ENCODE measurements at places on chromosomes 2 and 18.

DNA sequence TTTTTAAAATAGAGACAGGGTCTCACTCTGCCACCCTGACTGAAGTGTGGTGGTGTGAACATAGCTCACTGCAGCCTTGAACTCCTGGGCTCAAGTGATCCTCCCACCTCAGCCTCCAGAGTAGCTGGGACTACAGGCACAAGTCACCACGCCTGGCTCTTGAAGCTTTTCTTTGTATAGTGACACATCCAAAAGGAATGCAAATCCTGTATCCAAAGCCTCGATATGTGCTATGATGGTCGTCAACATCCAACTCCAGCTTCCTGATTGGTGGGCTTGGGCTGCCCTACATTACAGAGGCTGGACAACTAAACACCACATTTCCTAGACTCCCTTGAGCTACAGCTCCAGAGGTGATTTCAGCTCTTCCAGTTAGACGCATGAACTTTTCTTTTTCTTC lies 101.7 kb upstream of the PGAP1 start:
- no peak for DNase-seq

DNA sequence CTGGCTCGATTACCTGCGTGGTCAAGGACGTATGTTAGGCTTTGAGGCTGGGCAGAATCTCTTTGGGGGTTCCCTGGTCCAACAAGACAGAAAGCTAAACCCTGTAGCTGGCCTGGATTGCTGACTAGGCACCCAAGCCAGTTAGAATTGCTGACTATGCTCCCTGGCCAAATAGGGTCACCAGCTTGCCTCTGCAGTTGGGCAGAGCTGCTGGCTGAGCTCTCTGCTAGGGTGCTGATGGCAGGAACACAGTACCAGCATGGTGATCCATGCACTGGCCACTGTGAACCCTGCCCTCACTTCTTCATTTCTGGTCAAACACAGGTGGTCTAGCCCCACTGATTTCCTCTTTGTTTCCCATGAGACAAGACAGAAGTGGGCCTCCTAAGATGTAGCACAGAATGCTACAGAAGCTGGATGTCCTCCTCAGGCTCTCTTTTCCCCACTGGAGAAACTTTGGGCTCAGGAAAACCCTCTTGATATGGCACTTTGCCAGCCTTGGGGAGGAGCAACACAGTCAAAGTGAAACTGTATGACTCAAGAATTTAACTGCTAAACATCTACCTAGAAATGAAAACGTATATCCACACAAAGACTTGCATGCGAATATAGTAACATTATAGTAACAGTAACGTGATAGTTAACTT lies 20.8 kb downstream of the SP140L start:
- no peak for DNase-seq

DNA sequence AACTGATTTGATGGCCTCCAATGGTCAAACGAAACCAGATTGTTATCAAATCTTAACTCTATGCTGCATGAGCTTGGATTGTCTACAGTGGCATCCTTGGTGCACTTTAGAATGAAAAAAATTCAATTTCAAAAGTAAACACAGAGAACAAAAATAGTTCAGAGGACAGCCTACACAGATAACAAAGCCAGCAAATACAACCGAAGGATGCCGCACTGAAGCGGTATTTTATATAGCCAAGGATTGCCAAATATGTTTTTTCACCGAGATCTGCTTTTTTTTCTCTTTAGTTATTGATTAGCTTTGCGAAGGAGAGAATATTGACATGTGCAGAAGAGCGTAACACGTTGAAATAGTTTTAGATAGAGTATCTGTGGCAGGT lies 72.0 kb downstream of the SLC4A3 start:
- DNase-seq: no peak

GRCh38 chr2:53104263-53104662 lies 663.3 kb upstream of the CHAC2 start:
- DNase-seq: no peak

GRCh38 chr2:173394091-173394974 lies 39.7 kb downstream of the CDCA7 start:
- DNase-seq: no peak

- no peak for DNase-seq
These were observed 85.3 kb downstream of the NUP35 start for GRCh38 chr2:183209395-183210028.

- no peak for DNase-seq
These were observed 73.0 kb upstream of the YWHAQ start for GRCh38 chr2:9703701-9704221.

GRCh38 chr2:8547284-8548064 lies 134.4 kb upstream of the ID2 start:
- DNase-seq: no peak

- no peak for DNase-seq
These were observed 12.8 kb downstream of the IL1R2 start for GRCh38 chr2:102004581-102004980.

DNA sequence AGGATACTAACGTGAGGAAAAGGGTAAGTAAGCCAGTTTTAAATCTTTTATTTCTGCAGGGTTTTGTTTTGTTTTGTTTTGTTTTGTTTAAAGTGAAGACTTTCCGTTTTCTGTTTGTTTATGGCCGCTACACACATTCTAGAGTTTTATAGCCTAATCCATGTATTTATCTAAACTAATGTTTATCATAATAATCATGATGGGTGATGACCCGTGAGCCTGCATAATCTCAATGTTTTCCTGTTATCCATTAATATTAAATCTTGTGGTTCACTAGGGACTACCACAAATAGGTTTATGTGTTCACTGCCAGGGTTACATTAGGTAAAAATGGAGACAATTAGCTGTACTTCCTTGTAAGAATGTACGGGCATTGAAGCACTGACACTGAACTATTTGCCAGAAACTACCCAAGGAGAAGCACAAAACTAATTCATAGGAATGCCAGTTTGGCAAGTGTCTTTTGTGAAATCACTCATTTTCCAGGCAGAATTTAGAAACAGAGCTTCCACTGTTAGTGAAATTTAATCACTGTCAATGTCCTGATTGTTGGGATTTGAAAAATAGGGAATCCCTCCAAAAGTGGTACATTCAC lies 574.8 kb downstream of the LRP1B start:
- no peak for DNase-seq

DNA sequence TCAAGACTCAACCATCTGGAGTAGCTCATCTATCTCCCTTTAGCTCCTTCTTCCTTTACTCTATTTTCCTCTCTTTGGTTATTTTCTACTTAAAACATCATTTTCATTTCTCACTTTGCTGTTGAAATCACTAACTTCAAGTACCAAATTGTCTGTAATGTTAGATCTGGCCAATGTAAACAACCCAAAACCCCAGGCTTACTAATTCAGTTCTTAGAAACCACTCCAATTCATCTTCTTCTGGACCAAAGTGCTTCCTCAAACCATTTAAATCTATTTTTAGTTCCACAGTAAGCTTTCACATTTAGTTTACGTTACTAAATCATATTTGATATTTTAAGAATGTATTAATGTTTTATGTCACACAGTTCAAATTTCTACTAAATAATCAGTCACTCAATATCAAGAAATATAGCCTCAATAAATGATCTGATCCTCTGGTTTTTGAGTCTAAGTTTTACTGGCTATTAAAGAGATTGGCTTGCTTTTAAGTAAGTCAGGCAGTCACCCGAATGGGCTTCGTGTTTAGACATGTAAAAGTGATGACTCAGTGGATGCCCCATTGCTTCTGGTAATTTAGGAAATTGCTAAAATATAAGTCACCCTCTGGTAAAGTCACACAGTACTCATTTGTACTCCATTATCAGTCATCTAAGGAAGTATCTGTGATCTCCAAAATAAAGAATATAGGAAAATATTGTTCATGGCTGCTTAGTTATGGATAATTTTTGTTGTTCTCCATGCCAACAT lies 527.2 kb upstream of the SOX11 start:
- no peak for DNase-seq

DNA sequence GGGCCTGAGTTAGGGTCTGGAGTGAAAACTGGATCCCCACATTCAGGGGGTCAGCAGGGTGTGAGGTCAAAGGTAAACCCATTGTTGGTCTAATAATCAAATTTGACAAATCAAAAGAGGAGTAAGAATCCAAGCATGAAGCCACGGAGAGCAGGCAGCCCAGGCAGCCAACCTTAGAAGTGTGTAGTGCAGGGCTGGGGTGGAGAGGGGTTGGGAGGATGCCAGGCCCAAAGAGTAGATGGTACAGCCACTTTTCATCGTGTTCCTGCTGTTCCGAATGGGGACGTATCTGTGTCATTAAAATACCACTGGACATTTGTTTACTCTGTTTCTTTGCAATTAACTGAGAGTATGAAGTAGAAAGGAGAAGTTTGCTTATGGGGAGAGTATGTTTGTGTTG lies 16.5 kb upstream of the SPTBN1 start:
- DNase-seq: no peak

DNA sequence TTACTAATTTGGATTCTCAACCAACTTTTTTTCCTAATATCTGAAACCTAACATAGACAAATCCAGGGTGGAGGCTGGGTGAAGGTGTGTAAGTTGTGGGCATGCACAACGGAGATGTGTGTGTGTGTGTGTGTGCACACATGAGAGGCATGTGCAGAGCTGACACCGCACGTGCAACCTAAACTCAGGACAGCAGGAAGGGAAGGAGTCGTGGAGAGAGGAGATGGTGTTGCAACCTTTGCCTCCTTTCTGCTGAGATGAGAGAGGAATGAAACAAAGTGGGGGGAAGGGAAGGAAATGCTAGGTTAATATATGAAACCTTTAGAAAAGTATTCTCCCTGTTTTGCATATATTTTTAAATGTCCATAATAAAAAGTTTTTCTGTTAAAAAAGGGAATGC lies 64.7 kb downstream of the KCTD1 start:
- no peak for DNase-seq

DNA sequence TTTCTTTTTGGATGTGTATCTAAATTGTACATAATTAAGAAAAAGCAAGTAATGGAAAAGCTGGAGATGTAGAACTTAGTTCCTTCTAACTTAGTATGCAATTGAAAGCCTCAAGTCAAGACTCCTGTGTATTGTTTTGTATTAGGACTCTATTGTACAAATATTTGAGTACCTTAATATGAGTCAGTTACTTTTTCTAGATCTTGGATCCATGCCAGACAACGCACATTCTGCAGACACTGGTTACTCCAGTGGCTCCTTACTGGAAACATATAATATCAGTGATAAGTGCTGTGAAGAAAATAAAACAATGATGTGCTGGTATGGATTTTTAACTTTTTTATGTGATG lies 1.5 kb downstream of the SLC39A10 start:
- DNase-seq: no peak

DNA sequence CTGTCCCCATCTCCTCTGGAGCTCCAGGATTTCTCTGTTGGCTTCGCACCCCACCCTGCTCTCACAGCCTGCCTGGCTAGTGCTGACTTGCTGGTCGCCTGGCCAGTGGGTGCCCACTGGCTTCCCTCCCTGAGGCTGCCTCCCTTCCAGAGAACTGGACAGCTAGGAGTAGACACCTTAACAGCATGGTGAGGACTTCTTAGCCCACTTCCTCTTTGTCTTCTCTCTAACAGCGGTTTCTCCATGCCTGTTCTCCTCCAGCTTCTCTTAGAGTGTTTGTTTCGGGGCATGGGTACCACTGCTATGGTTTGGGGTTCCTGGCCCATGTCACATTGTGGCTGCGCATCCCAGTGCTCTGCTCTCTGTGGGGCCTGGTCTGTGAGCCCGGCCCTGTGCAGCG lies 37.1 kb downstream of the ZNF532 start:
- DNase-seq: no peak

DNA sequence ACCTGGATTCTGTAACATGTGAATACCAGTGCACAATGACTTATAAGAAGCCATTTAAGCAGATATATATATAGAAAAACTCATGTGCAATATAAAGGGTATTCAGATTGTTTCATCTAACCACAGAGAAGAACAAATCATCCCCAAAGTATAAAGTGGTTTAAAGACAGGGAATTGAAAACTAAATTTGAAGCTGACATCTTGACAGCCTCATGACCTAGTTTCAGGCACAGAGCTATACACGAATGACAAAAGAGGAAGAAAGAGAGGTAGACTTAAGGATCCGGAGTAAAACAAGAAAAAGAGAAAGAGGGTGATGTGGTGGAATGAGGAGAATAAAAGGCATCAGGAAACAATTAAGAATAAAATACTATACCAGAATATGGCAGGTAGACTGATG lies 194.5 kb downstream of the EPHA4 start:
- DNase-seq: no peak

- DNase-seq: no peak
These were observed 126.2 kb downstream of the MTCL1 start for GRCh38 chr18:8831531-8831930.

GRCh38 chr2:176427549-176427948 lies 158.3 kb downstream of the MTX2 start:
- no peak for DNase-seq

DNA sequence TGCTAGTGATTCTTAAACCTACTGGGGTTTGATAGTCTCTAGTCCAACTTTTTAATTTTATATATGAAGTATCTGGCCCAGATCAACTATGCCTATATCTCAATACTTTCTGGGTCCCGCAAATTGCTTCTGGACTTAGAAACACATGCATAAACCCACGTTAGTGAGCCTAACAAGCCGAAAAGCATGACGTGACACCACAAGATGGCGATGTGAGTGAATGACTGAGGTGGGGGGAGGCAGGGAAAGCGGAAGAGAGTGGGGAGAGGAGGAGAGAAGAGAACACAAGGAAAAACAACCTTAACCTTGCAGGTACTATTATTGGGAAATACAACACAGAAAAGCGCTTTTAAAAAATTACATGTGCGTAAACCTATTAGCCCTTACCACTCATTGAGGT lies 13.8 kb downstream of the PDIA6 start:
- no peak for DNase-seq

- DNase-seq: no peak
These were observed 628 bp upstream of the PTPN2 start for GRCh38 chr18:12884406-12885323.

GRCh38 chr2:20781656-20782265 lies 41.1 kb downstream of the LDAH start:
- no peak for DNase-seq

DNA sequence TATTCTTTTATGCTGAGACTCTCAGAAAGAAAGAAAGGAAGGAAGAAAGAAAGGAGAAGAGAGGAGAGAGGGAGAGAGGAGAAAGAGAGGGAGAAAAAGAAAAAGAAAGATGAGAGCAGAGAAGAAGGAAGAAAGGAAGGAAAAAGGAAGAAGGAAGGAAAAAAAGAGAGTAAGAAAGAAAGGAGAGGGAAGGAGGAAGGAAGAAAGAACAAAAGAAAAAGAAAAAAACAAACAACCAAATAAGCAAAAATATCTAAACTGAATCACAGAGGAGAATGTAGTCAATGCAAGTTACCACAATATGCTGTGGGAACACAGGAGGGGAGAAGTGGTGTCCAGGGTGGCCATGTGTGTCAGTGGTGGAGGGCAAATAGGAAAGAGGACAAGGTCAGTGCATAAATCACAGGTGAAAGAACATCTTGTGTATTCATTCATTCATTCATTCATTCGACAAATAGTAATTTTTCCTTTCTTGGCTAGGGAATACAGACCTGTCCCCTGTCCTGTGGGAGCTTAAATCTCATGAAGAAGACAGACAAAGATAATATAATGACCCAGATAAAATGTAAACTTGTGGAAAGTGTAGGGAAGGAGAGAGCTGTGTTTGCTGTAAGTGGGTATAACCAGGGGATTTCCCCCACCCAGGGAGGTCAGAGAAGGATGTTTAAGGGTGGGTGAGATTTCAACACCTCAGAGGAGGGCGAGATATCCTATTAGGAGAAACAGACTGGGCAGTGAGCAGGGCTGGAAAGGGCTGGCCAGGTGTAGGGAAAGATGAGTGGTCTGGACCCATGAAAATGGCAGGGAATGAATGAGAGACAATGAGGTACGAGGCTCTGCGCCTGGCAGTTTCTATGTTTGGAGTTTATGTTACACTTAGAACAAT lies 50.7 kb downstream of the IL1R2 start:
- no peak for DNase-seq

Measured in esophagus squamous epithelium (tissue), 5 donors.